Testis (tissue), 5 donors: ENCODE measurements at places on chromosomes 5 and 9.

- no peak for DNase-seq
- H3K27me3 ChIP-seq = no peaks in the 10 kb centered on the region
- H3K4me1 ChIP-seq = no peaks in the 10 kb centered on the region
These were observed 464.5 kb downstream of the RASEF start for GRCh38 chr9:82598241-82599039.

GRCh38 chr5:141359790-141360426 is at the start of gene PCDHGB2:
Gene PCDHGB2 (plus strand): TSS chr5:141359994. CDS start chr5:141360136, 142 bp downstream.
- H3K36me3 ChIP-seq = no peaks in the 10 kb centered on the region
- no peak within 1 kb of the TSS for H3K27ac ChIP-seq
- H3K4me3 ChIP-seq = no peak within 1 kb of the TSS
- no peaks in the 10 kb centered on the region for H3K4me1 ChIP-seq

- no peaks in the 10 kb centered on the region for H3K27me3 ChIP-seq
- H3K36me3 ChIP-seq = no peaks in the 10 kb centered on the region
- no peaks in the 10 kb centered on the region for H3K4me1 ChIP-seq
- peak within 1 kb of the TSS; percentile 6 for H3K27ac ChIP-seq
These were observed at the start of gene LOX for GRCh38 chr5:122078116-122079110. Gene LOX (minus strand): TSS chr5:122078259. CDS start chr5:122077985, 274 bp downstream.

DNA sequence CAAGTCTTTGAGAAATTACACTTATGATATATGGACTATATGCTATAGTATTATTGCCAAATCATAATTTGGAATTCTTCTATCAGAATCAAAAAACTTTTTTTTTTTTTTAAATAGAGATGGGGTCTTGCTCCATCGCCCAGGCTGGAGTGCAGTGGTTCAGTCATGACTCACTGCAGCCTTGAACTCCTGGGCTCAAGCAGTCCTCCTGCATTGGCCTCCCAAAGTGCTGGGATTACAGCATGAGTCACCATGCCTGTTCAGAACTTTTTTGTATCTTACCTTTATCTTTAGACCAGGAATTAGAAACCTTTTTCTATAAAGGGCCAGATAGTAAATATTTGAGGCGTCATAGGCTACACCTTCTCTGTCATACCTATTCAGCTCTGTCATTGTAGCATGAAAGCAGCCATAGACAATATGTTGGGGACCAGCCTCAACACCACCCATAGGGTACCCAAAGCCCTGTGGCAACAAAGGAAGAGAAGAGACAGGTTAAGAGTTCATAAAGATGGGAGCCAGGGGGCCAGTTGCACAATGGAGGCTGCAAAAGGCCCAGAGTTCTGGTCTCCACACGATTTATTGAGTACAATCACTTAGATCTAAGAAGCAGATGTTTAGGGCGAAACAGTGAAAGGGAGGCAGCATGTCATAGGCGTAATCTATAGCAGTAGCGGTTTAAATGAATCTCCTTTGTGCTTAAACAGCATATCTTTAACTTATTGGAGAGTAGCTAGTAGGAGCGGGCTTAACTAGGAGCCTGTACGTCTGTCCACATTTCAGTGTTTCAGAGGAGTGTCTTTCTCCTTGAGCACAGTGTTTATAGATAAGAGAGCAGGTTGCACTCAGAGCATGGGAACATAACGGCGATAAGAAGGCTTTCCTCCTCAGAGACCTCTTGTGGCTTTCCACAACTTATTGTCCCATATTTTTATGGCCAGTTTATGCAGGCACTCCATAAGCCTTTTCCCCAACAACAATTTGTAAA is 12.5 kb downstream of the ECM2 start:
- no peak overlapping the region for H3K4me3 ChIP-seq
- DNase-seq = no peak
- H3K4me1 ChIP-seq = peaks cover 16% of the 10 kb centered on the region
- H3K36me3 ChIP-seq = no peaks in the 10 kb centered on the region
- peak overlapping the region; percentile 11 for H3K27ac ChIP-seq
- no peaks in the 10 kb centered on the region for H3K27me3 ChIP-seq

- no peaks in the 10 kb centered on the region for H3K36me3 ChIP-seq
- DNase-seq = no peak
- peaks cover 6% of the 10 kb centered on the region for H3K4me1 ChIP-seq
- no peaks in the 10 kb centered on the region for H3K27me3 ChIP-seq
These were observed 4.0 kb downstream of the ZBED3 start for GRCh38 chr5:77083088-77083487.

GRCh38 chr5:10481241-10481935 is 39.7 kb downstream of the ROPN1L start:
- H3K36me3 ChIP-seq = no peaks in the 10 kb centered on the region
- no peak overlapping the region for H3K4me3 ChIP-seq
- no peak overlapping the region for H3K27ac ChIP-seq
- DNase-seq = no peak

- peak overlapping the region; percentile 78 for H3K27ac ChIP-seq
- no peak for DNase-seq
- H3K4me3 ChIP-seq = no peak overlapping the region
- H3K4me1 ChIP-seq = peaks cover 2% of the 10 kb centered on the region
These were observed 155.6 kb upstream of the NTRK2 start for GRCh38 chr9:84513979-84514378.

- H3K27ac ChIP-seq = no peak overlapping the region
- H3K4me1 ChIP-seq = no peaks in the 10 kb centered on the region
- H3K27me3 ChIP-seq = no peaks in the 10 kb centered on the region
- no peaks in the 10 kb centered on the region for H3K36me3 ChIP-seq
These were observed 148.3 kb upstream of the PIK3R1 start for GRCh38 chr5:68067291-68067690.

DNA sequence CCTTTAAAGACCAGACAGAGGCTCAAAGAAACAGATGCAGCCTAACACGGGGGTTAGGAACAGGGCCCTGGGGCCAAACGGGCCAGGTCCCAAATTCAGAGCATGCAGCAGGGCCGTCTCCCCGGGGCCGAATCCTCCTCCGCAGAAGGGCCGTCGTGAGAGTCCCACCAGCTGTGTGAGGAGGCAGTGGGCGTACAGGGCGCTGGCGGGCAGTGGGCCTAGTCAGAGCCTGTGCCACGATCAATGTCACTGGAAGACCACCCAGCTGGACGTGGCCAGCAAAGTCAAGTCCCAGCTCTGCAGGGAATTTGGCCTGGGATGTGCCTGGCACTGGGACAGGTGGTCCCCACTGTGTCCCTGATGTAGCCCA is 15.8 kb upstream of the FCN2 start:
- H3K27me3 ChIP-seq = no peaks in the 10 kb centered on the region
- peaks cover 11% of the 10 kb centered on the region for H3K4me1 ChIP-seq
- H3K36me3 ChIP-seq = no peaks in the 10 kb centered on the region
- DNase-seq = peak; percentile 9
- no peak overlapping the region for H3K27ac ChIP-seq

- no peaks in the 10 kb centered on the region for H3K36me3 ChIP-seq
- no peak overlapping the region for H3K4me3 ChIP-seq
- H3K27me3 ChIP-seq = no peaks in the 10 kb centered on the region
- peak overlapping the region; percentile 95 for H3K27ac ChIP-seq
These were observed 34.6 kb upstream of the IL17B start for GRCh38 chr5:149413477-149414210.

DNA sequence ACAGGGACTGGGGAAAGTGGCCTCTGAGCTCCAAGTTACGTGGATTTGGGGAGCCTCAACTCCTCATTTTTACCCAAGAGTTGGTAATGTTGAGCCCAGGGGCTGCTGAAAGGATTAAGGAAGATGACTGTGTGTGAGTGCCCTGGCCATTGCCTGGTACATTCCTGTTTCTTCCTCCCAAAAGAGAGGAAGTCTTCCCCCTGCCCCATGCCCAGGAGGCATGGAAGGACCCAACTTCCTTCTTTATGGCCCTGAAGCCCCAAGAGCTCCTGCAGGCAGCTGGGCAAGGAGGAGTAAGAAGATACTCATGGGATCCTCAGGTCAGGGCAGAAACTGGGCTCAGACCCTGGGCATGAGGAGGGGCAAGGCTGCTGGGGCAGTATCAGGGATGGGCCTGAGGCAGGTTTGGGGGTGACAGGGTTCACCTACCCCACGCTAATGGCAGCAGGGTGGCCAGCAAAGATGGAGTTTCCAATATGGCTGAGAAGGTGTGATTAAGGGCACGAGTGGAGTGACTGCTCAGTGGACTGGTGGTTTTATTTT is 118.3 kb upstream of the MVB12B start:
- DNase-seq = no peak
- H3K4me3 ChIP-seq = no peak overlapping the region
- H3K27me3 ChIP-seq = no peaks in the 10 kb centered on the region
- H3K4me1 ChIP-seq = no peaks in the 10 kb centered on the region

DNA sequence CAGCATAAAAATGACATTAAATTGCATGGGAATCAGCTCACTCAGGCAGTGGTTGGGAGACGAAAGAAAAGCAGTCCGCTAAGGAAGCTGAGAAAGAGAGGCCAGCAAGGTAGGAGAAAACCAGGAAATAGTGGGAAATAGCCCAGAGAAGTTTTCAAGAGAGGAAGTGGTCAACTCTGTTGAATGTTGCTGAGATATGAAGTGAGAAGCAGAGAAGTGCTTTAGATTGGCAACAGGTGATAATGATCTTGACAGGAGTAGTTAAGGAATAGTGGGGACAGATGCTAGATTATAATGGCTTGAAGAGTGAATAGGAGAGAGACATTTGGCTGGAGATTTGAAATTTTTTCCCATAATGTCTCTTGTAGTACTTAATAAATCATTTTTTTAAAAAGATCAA is 30.8 kb downstream of the CNTRL start:
- no peaks in the 10 kb centered on the region for H3K27me3 ChIP-seq
- H3K27ac ChIP-seq = no peak overlapping the region
- no peaks in the 10 kb centered on the region for H3K4me1 ChIP-seq
- H3K36me3 ChIP-seq = no peaks in the 10 kb centered on the region
- no peak for DNase-seq

DNA sequence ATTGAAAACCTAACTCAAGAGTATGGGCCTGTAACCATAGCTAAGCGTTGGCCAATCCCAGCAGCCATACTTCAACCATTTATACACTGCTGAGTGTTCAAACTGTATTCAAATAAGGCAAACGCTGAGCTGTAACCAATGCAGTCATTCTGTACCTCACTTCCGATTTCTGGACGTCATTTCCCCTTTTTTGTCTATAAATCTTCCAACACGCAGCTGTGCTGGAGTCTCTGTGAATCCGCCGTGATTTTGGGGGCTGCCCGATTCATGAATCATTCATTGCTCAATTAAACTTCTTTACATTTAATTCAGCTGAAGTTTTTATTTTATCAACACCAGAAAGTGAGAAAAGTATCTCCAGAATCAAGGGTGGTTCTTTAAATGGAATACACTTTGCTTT is 31.7 kb downstream of the MTX3 start:
- DNase-seq = no peak
- H3K36me3 ChIP-seq = no peaks in the 10 kb centered on the region
- H3K4me1 ChIP-seq = no peaks in the 10 kb centered on the region

DNA sequence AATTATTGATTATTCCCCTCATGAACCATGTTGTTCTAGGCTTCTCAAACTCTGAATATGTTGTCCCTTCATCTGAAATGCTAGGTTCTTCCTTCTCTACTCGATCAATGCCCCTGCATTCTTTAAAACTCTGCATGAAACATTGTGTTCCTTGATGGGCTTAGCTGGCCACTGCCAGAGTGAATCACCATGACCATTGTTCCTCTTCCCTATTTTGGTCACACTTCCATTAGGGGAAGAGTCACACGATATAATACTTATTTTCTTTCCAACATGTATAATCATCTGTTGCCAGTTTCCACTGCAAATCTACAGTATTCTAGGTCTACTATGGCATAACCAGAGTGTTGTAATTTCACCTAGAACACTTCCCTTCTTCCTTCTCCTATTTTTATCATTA is 247.9 kb downstream of the TRPM3 start:
- no peaks in the 10 kb centered on the region for H3K27me3 ChIP-seq
- peaks cover 5% of the 10 kb centered on the region for H3K4me1 ChIP-seq
- H3K4me3 ChIP-seq = no peak overlapping the region
- DNase-seq = no peak
- H3K27ac ChIP-seq = no peak overlapping the region

DNA sequence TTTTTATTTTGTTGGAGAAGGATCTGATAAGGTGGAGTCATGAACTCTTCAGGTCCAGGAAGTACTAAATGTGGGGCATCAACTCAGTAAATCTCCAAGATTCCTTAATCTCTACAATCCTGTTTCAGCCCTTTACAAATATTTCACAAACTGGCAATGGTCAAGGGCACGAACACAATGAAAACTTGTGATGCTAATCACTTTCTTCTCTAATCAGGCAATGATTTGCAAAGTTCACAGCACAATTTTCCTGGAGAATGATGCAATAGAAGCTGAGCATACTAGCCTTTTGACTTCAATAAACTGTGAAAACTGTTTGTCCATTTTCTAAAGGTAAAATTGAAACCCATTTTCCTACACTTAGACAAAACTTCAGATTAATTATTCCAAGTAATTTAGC is 16.9 kb downstream of the GDF9 start:
- no peak overlapping the region for H3K4me3 ChIP-seq
- no peaks in the 10 kb centered on the region for H3K27me3 ChIP-seq
- H3K4me1 ChIP-seq = no peaks in the 10 kb centered on the region
- DNase-seq = no peak

GRCh38 chr5:154791535-154791934 is 36.4 kb downstream of the LARP1 start:
- H3K36me3 ChIP-seq = no peaks in the 10 kb centered on the region
- no peak overlapping the region for H3K27ac ChIP-seq
- H3K4me1 ChIP-seq = peaks cover 31% of the 10 kb centered on the region
- H3K27me3 ChIP-seq = no peaks in the 10 kb centered on the region

GRCh38 chr5:38670878-38671277 is 114.4 kb upstream of the LIFR start:
- H3K27ac ChIP-seq = no peak overlapping the region
- H3K4me1 ChIP-seq = peaks cover 16% of the 10 kb centered on the region
- no peaks in the 10 kb centered on the region for H3K27me3 ChIP-seq
- H3K36me3 ChIP-seq = no peaks in the 10 kb centered on the region
- no peak for DNase-seq

- H3K27ac ChIP-seq = no peak overlapping the region
- no peaks in the 10 kb centered on the region for H3K27me3 ChIP-seq
- DNase-seq = no peak
- peaks cover 3% of the 10 kb centered on the region for H3K4me1 ChIP-seq
- H3K4me3 ChIP-seq = no peak overlapping the region
These were observed 4.6 kb upstream of the AGTPBP1 start for GRCh38 chr9:85746309-85746708.
